Left renal pelvis (tissue), 4 donors: ENCODE measurements at places on chromosomes 1 and 21.

DNA sequence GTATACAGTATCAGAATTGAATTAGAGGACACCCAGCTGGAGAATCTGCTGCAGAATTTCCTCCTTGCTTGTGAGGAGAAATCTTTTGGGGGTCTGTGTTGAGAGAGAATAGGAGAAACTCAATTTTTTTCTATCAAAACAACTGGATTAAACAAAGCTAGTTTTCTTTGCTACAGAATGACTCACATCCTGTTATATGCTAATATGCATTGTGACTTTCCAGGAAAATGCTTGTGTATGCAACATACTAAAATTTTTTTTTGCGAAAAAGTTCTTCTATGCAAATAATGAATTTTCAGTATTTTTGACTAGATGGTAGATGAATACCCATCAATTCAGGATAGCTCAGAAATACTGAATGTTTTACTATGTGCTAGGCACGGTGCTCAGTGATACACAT is 2.2 kb downstream of the VAMP4 start:
- DNase-seq, result no peak

DNA sequence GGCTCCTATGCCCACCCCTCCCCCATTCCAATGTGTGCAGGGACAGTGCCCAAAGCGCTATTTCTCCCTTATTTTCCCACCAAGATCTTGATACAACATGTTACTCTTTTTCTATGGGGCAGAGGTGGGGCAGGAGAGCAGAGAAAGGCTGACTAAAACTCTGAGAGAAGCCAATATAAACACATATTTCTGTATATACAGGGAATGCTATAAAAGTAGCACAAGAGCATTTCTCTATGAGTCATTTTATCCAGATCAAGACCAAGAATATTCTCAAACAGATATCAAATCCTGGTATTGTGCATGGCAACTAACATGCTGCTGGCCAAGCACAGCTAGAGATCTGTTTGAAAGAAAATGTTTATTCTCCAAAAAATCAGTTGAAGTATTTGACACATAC is 7.3 kb downstream of the WDR26 start:
- no peak for DNase-seq

DNA sequence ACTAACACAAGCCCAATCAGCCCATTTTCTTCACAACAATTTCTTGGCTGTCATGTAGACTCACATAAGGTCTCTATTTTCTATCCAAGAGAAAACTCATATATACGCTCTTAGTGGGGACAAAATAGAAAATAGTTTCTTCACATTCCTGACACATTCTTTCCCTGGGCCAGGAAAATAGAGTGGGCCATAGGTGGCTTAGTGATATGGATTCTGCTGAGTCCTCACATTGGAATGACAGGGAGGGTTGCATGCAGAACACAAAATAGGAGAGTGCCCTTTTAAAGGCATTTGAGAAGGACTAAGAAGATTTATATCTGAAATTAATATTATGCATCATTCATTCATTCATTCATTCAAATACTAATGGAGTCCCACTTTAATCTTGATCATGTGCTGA is 207.7 kb downstream of the LYPLAL1 start:
- no peak for DNase-seq

GRCh38 chr21:35410123-35410522 is 361.0 kb upstream of the RUNX1 start:
- DNase-seq, result no peak

DNA sequence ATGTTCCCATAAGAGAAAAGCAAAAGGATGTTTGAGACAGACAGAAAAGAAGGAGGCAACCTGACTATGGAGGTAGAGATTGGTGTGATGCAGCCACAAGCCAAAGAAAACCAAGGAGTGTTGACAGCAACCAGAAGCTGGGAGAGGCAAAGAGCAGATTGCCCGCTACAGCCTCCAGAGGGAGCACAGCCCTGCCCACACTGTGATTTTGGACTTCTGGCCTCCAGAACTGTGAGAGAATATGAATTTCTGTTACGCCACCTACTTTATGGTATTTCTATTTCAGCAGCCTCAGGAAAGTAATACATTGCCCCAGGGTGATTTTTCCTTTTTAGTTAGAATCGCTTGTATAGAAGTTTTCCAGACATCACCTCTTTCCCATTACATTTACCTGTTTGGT is 28.4 kb downstream of the SLAMF6 start:
- DNase-seq, result no peak

GRCh38 chr1:231866392-231867331 is 240.1 kb downstream of the DISC1 start:
- peak; percentile 46 for DNase-seq

DNA sequence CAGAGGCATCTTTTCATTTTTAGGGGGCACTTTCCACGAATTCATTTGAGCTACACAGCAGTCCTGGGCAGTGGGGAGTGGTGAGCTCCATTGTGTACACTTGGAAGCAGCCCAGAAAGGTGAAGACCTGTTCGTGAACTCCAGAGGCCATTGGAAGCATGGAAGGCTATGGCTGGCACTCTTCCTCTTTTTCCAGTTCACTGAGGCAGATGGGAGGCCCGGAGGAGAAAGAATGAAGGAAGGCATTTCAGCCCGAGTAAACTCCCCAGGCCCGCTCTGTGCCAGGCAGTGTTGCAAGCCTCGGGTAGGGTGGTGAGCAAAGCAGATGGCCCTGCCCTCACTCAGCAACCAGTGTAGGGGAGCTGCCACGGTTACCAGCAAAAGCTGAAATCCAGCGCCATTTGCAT is 673 bp upstream of the DHCR24 start:
- DNase-seq, result no peak

DNA sequence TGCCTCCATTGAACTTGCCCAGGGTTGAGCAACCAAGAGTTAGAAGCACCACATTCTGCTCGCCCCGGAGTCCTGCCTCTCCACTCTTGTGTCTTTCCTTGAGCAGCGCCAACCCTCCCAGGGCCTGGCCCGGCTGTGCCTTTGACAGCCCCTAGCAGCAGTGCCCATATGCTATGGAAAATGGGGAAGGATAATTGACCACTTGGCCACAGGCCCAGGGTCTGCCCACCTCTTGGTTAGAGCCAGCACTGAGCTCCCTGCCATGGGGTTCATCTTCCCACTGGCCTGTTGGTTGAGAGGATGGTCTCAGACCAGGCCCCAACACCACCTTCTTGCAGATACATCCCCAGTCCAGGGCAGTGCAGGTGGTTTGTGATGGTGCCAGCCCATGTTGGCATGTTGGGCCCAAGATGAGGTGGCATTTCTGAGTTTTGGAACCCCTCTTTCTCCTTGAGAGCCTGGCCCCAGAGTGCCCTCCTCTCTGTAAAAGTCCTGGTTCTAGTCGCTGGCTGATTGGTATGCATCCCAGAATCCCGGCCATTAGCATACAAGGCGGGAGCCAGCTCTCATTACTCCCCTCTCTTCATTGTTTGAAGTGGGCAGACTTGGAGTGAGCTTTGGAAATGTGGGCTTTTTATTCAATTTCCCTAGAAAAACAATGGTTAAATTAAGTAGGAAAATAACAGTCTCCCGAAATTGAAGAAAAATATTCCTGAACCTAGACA is 7.6 kb downstream of the ARHGEF10L start:
- DNase-seq, result no peak

DNA sequence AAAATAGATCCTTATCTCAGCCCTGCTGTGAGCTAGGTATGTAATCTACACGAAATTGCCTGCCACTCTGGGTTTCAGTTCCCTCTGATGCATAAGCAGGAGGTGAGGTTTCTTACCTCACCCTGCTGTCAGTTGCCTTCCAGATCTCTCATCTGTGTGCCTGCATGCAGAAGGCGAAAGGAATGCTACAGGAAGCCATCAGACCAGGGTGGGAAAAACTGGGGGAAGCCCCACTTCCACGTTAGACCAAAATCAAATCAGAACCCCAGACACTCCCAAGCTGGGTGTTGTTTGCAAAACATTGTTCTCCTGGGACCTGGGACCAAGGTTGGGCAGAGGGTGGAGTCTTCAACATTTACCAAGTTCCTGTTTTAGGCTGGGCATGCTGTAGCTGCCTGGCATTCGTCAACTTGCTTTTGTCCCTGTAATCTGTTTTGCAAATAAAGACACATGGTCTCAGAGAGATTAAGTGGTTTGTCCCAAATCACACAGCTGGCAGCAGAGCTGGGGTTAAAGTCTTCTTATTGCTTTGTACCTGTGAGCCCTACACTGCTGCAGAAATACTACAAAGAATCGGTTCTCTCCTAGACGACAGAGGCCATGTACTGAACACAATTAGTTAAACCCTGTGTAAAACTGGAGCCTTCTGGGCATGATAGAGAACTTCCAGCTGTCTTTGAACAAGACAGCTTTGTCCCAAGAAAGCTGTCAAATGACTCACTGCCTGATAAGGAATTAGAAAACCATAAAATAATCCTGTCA is 389.7 kb upstream of the RUNX1 start:
- DNase-seq, result no peak

GRCh38 chr1:20172033-20172590 is 13.8 kb upstream of the UBXN10 start:
- DNase-seq, result no peak

- no peak for DNase-seq
These were observed 3.3 kb downstream of the CHRM3 start for GRCh38 chr1:239389703-239390102.

DNA sequence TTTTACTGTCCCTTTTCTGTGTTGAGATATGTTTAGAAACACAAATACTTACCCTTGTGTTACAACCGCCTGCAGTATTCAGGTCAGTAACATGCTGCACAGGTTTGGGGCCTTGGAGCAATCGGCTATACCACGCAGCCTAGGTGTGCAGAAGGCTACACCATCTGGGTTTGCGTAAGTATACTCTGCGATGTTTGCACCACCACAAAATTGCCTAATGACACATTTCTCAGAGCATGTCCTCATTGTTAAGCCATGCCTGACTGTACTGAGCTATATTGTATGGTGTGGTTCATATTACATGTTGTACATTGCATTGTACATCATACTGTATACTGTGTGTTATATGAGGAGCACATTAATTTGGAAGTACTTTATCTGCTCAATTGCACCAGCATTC is 247.4 kb downstream of the RHOU start:
- no peak for DNase-seq

GRCh38 chr1:25360596-25361581 is 22.8 kb downstream of the TMEM50A start:
- no peak for DNase-seq

- peak; percentile 33 for DNase-seq
These were observed 55.5 kb downstream of the GABPA start for GRCh38 chr21:25790122-25790877.

GRCh38 chr1:56436296-56436695 is 143.1 kb downstream of the PLPP3 start:
- no peak for DNase-seq

- no peak for DNase-seq
These were observed 82.8 kb downstream of the DTL start for GRCh38 chr1:212118167-212118871.

DNA sequence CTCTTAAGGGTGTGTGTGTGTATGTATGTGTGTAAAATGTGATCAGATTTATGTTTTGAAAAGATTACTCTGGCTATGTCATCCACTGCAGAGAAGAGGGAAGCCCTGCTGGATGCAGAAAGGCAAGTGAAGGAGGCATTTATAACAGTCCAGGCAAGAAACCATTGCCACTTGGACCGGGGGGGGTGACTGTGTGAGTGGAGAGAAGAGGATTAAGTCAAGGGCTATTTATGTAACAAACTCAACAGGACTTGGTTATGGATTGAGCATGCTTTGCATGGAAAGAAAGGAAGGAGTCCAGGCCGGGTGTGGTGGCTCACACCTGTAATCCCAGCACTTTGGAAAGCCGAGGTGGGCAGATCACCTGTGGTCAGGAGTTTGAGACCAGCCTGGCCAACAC is 143.0 kb downstream of the URB2 start:
- no peak for DNase-seq

- DNase-seq, result no peak
These were observed 15.4 kb upstream of the SPATC1L start for GRCh38 chr21:46199436-46200373.

GRCh38 chr1:233613252-233614172 is at the start of gene KCNK1:
TSS of gene KCNK1 (plus strand) at chr1:233614106. CDS start at chr1:233614172, 66 bp downstream.
- peak; percentile 59 for DNase-seq

GRCh38 chr1:54781023-54781723 is 16.9 kb upstream of the PARS2 start:
- no peak for DNase-seq

DNA sequence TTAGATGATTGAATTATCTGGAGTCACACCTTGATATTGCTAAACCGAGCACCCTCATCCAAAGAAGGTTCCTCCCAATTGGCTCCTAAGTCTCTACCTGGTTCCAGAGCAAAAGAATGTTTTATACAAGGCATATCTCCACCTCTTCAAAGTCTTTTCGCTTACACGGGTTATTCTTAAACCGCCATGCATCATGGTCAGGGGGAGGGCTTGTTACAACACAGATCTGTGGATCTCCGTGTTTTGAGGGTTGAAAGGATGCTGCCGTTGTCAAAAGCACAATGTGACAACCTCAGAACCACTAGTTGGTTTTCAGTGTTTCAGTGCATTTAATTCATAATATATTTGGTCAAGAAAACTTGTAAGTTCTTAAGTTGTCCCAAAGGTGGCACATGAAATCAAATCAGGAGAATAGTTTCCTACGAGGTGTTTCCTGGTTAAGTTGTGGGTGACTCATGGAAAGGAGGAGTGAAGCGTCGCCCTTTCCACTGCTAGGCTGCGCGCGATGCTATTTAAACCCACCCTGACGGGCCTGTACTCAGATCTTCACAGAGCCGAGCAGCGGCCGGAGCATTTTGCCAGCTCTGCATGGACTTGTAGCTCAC is 1531.6 kb upstream of the TPTE start:
- DNase-seq, result no peak

- DNase-seq, result no peak
These were observed 10.8 kb upstream of the COL8A2 start for GRCh38 chr1:36135796-36136195.

- no peak for DNase-seq
These were observed 103.6 kb upstream of the PTGFR start for GRCh38 chr1:78387201-78387600.

GRCh38 chr1:177794376-177794991 is 175.4 kb downstream of the SEC16B start:
- no peak for DNase-seq

GRCh38 chr1:29829448-29830344 is 593.4 kb downstream of the PTPRU start:
- no peak for DNase-seq

GRCh38 chr1:208200116-208200515 is 44.1 kb downstream of the PLXNA2 start:
- DNase-seq, result no peak

GRCh38 chr1:233010146-233010545 is 59.7 kb downstream of the NTPCR start:
- DNase-seq, result no peak

GRCh38 chr1:15371610-15372545 is 37.8 kb upstream of the EFHD2 start:
- DNase-seq, result no peak

DNA sequence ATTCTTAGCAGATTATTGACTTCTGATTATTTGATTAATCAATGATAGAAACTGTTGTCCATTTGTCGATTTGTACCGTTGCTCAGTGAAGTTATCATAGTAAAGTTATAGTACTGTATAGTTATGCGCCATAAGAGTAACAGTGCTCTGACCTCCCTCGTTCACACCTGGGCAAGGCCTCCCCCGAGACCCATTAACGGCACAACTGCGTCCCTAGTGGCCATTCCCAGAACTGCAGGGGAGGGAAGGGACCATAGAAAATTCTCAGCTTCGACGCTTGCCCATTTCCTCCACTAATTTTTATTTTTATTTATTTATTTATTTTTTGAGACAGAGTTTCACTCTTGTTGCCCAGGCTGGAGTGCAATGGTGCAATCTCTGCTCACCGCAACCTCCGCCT is 334.4 kb downstream of the DSCAM start:
- DNase-seq, result no peak
